Head of caudate nucleus (tissue), 42 donors: ENCODE measurements at places on chromosomes 13 and 19.

DNA sequence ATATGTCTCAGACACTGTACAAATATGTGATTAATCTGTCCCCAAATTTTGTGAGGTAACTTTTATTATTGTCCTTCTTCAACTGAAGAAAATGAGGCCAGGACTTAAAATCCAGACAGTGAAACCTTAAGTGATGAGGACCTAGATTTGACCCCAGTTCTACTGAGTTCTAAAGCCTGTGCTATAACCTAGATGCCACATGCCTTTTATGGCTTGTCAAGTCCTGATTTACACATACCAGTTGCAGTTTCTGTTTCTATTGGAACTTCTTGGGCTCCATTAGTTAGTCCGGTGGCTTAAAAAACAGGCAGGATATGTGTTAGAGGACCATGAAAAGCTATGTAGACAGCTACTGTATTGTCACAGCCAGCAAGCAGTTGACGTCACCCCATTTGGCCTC is 436.5 kb upstream of the KLHL1 start:
- DNase-seq, result no peak

DNA sequence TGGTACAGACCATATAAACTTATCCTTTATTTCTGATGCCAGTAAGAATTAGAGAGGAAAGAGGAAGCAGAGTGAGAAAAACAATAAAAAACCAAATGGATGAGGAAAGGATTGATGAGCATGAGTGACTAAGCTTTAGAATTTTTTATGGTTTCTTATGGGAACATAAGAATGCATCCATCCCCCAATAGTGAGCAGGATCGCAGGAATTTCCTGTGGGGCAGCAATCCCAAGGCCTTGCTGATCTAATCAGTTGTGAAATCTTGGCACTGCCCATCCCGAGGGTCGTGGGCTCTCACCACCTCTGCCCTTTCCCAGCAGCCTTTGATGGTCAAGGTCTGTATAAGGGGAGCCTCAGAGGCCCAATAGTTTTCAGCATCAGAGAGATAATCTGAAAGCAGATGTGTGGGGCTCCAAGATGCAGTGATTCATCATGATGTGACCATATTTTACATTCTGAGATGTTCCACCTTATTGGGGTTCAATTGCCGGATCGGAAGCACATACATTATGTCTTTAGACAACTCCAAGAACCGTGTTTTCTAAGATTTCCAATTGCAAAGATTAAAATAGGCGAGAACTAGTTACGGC is 222.1 kb downstream of the DNAJC15 start:
- no peak for DNase-seq

DNA sequence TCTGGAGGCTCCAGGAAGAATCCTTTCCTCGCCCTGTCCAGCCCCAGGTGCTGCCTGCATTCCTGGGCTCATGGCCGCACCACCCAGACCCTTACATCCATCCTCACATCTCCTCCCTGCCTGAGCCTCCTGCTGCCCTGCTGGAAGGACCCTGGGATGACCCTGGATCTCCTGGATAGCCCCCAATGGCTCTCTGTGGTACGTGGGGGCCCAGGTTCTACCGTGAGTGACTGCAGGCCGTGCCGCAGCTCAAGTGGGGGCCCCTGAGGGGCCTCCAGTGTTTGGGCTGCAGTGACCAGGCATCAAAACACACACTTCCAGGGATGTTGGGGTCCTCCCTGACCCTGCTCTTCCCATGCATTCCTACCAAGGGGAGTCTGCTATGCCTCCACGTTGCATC is 8.3 kb upstream of the MCF2L start:
- no peak for DNase-seq

- DNase-seq, result no peak
Observed at GRCh38 chr13:44484562-44485138, 91.5 kb downstream of the TSC22D1 start.

- no peak for DNase-seq
Observed at GRCh38 chr13:31894931-31895330, 136.6 kb upstream of the FRY start.

DNA sequence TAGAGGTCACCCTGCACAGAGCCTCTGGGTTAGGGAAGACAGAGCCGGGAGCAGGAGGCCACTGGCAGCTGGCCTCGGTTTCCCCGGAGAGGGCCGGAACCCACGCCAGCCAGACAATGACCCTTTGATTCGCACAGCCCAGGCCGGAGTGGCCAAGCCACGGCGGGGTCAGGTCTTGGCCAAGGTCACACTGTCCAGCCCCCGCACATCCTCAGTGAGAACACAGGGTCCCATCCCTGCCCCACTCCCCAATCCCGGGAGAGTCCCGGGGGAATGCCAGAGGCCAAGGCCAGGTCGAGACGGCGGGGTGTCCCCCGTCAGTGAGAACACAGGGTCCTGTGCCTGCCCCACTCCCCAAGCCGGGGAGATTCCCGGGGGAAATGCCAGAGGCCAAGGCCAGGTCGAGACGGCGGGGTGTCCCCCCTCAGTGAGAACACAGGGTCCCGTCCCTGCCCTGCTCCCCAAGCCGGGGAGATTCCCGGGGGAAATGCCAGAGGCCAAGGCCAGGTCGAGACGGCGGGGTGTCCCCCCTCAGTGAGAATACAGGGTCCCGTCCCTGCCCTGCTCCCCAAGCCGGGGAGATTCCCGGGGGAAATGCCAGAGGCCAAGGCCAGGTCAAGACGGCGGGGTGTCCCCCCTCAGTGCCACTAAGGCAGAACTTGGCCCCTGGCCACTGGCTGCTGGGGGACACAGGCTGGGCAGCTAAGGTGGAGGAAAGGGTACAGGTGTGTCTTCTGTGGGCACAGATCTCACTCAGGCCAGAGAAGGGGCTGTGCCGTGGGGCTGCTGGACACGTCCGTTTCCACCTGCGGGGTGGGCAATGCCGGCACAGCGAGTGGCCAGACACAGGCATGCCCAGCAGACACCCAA is 1.7 kb upstream of the FSTL3 start:
- DNase-seq, result no peak

GRCh38 chr13:66837246-66837645 is 392.9 kb downstream of the PCDH9 start:
- DNase-seq, result no peak

DNA sequence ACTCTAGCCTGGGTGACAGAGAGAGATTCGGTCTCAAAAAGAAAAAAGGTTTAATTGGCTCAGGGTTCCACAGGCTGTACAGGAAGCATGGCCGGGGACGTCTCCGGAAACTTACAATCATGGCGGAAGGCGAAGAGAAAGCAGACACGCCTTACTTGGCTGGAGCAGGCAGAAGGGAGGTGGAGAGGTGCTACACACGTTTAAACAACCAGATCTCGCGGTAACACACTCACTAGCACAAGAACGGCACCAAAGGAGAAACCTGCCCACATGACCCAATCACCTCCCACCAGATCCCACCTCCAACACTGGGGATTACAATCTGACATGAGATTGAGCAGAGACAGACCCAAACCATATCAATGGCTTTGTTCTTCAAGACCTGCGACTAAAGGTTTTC is 12.8 kb downstream of the CASP14 start:
- no peak for DNase-seq

GRCh38 chr13:50156561-50157127 is 141.4 kb downstream of the KCNRG start:
- DNase-seq, result no peak

GRCh38 chr13:73714522-73714921 is 419.7 kb downstream of the KLF12 start:
- DNase-seq, result no peak

- no peak for DNase-seq
Observed at GRCh38 chr19:51272183-51272810, 21.4 kb downstream of the SIGLECL1 start.

- no peak for DNase-seq
Observed at GRCh38 chr13:107461751-107462150, 753.6 kb downstream of the LIG4 start.

- DNase-seq, result peak; percentile 68
Observed at GRCh38 chr19:3343619-3344502, 22.5 kb upstream of the NFIC start.

DNA sequence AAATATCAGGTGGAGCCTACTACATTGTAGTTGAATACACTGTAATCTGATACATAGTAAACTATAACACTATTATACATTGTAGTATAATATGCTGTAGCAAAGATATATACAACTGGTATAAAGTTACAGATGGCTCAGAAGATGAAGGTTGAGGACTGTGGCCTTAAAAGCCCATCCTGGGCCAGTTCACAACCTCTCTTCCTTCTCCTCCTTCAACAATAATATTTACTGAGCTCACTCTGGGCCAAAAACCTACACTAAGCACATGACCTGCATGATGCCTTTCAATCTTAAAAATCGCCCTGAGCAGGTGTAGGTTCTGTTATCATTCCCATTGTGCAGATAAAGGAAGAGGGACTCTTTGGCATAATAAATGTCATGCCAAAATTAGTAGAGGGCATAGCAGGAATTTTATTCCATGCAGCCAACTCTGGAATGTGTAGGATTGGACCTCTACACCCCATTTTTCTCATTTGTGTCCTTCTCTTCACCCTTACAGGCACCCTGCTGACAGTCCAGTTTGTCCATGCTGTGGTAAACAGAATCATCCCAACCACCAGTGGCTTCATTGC is 14.6 kb upstream of the SIN3B start:
- DNase-seq, result no peak

GRCh38 chr19:51219307-51219706 is 5.6 kb upstream of the CD33 start:
- DNase-seq, result no peak

GRCh38 chr13:59960683-59961082 is 203.0 kb downstream of the DIAPH3 start:
- DNase-seq, result no peak

DNA sequence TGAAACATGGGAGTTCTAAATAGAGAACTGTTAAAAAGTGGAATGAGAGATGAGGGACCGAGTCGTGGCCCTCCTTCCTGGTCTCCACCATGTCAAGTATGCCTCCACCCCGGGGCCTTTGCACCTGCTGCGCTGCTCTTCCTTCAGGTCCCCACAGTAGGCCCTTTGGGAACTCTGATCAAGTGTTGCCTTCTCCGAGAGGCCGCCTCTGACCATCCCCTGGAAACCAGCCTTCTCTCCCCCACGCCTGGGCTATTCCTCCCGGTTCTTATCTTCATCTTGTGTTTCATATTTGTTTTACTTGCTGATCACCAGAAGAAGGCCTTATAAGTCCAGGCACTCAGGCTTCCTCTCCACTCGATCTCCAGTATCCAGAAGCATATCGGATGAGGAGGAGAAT is 40.0 kb downstream of the IRS2 start:
- DNase-seq, result no peak

- DNase-seq, result no peak
Observed at GRCh38 chr13:98575904-98576199, 1.1 kb downstream of the STK24 start.
